ENCODE measurements at places on chromosomes 4 and X. TPM values are rescaled to one million over a fixed set of nuclear protein-coding genes. Genes with fewer than 3 reads are reported as not detected.

The TMEM47 gene
- 108 TPM for total RNA-seq

The XAGE1A gene
- total RNA-seq, result not detected

DNA sequence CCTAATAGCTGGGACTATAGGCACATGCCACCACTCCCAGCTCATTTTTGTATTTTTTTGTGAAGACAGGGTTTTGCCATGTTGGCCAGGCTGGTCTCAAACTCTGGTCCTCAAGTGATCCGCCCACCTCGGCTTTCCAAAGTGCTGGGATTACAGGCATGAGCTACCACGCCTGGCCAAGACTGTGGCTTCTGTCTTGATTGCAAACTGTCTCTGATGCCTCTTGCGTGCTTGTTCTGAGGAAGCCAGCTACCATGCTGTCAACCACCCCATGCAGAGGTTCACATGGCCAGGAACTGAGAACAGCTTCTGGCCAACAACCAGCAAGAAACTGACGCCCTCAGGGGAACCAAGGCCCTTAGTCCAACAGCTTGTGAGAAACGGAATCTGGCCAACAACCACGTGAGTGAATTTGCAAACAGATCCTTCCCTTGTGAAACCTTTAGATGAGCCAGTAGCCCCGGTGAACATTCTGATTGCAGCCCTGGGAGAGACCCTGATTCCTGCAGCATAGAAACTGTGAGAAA lies 71.2 kb downstream of the SUPT20HL2 start:
- DNase-seq, result peak; percentile 72

GRCh38 chrX:51891821-51892551 lies 1.4 kb upstream of the MAGED1 start:
- DNase-seq, result peak; percentile 90
